Regular cardiac myocyte (primary cell): ENCODE measurements at places on chromosomes 7 and 10. TPM values are rescaled to one million over a fixed set of nuclear protein-coding genes. Genes with fewer than 3 reads are reported as not detected.

The AOAH gene
- total RNA-seq: not detected in 2 replicates

The HKDC1 gene
- 0.38 and 0.85 TPM in 2 replicates for total RNA-seq

The MALRD1 gene
- total RNA-seq: 0.28 TPM in 1 of 2 replicates, not detected in the other

The ATRNL1 gene
- total RNA-seq: 0.58 and 1.4 TPM in 2 replicates

The C10orf62 gene
- 0.19 TPM in 1 of 2 replicates, not detected in the other for total RNA-seq

The KCNH2 gene
- total RNA-seq: not detected in 2 replicates

The BTBD16 gene
- under 0.01 TPM in 1 of 2 replicates, not detected in the other for total RNA-seq

The MUC12 gene
- 0.19 TPM in 1 of 2 replicates, not detected in the other for total RNA-seq

The ASB10 gene
- not detected in 2 replicates for total RNA-seq

The VSIR gene
- total RNA-seq: 17.1 and 26.5 TPM in 2 replicates

The SEC23IP gene
- total RNA-seq: 18.6 and 22.2 TPM in 2 replicates

The UPK3BL2 gene
- 0.96 and 1.7 TPM in 2 replicates for total RNA-seq

The SDK1 gene
- under 0.01 and 0.19 TPM in 2 replicates for total RNA-seq

The METTL27 gene
- 9.9 and 11.5 TPM in 2 replicates for total RNA-seq

The CDNF gene
- 1.1 and 1.2 TPM in 2 replicates for total RNA-seq

The GSTO1 gene
- total RNA-seq: 255 and 337 TPM in 2 replicates

The MRM2 gene
- total RNA-seq: 16.1 and 31.8 TPM in 2 replicates

The TUBB8 gene
- total RNA-seq: not detected in 2 replicates

The ELAPOR2 gene
- total RNA-seq: 7.1 and 28.2 TPM in 2 replicates

The INMT gene
- total RNA-seq: 6.9 and 89.9 TPM in 2 replicates

The PLXDC2 gene
- 1.2 and 7.0 TPM in 2 replicates for total RNA-seq

The GRM3 gene
- not detected in 2 replicates for total RNA-seq

The IDI2 gene
- total RNA-seq: 0.28 TPM in 1 of 2 replicates, not detected in the other

The WIPF3 gene
- not detected in 2 replicates for total RNA-seq

The ANXA7 gene
- 102 and 124 TPM in 2 replicates for total RNA-seq

The CFAP70 gene
- total RNA-seq: 0.38 and 2.3 TPM in 2 replicates

The EVX1 gene
- not detected in 2 replicates for total RNA-seq

The OR6B1 gene
- not detected in 2 replicates for total RNA-seq

The DKK1 gene
- total RNA-seq: 90.5 and 174 TPM in 2 replicates

The LIPF gene
- total RNA-seq: not detected in 2 replicates

The IFIT1 gene
- 9.6 and 27.6 TPM in 2 replicates for total RNA-seq

The HMX2 gene
- total RNA-seq: not detected in 2 replicates

The IKZF1 gene
- total RNA-seq: not detected in 2 replicates

The CHCHD3 gene
- total RNA-seq: 73.3 and 119 TPM in 2 replicates

The SPDYE16 gene
- total RNA-seq: 0.56 TPM in 1 of 2 replicates, not detected in the other

The EPC1 gene
- total RNA-seq: 11.3 and 11.7 TPM in 2 replicates

The GPR158 gene
- total RNA-seq: 0.19 and 0.28 TPM in 2 replicates

The CARD11 gene
- 0.28 and 0.38 TPM in 2 replicates for total RNA-seq

The MRPS24 gene
- total RNA-seq: 70.8 and 75.0 TPM in 2 replicates

The HSPA12A gene
- 10.9 and 18.0 TPM in 2 replicates for total RNA-seq

The TYW1 gene
- 15.8 and 27.2 TPM in 2 replicates for total RNA-seq
